ENCODE measurements at places on chromosomes 2 and 18.
A peak's percentile ranks its signal among the peaks of the same experiment; 100 is the strongest.

DNA sequence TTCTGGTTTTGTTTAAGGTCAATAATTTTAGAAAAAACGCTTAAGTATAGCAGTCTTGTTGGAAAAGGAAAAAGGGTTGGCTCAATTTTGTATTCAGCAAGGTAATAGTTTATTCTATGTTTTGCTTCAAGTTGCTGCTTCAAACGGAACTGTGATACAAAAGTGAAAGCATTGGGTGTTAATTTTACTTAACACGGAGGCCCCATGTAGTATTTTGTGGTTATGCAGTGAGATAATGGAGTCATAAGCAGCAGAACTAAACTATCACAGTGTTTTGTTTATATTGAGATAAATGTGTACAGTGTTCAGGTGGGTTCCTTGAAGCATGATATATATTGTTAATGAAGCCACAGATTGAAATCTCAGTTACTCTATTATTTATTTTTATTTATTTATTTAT lies 67.0 kb upstream of the LYPD6B start:
- no peak for DNase-seq

- no peak for DNase-seq
These were observed 9.9 kb upstream of the IL1A start for GRCh38 chr2:112794131-112794733.

DNA sequence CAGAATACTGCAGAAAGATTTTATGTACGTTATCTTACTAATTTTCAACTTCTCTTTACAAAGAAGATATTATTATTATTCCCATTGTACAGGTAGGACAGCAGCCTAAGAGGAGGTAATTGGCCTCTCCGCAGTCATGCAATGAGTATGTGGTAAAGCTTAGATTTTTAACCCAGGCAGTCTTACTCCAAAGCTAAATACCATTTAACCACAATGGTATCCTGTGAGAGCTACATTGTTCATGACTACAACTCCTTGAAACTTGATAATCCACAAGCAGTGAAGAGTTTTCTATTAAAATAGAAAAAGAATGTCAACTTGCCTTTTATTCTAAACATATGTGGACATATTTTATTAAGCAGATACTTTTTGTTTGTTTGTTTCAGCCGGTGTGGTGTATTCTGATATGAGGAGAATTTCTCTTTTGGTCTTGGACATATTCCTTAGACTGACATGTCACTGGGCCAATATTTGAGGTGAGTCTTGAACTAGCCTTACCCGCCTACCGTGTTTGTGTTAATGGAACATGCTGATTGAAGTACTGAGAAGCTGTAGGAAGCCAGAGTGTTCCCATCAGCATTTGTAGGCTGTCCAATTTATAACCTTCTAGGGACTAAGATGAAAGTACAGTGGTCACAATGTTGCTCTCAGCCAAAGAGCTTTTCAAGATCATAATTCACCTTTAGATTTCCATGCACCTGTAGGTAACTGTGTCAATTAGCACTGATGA lies 293.9 kb upstream of the DCC start:
- no peak for DNase-seq

- DNase-seq = no peak
These were observed 7.8 kb upstream of the POMC start for GRCh38 chr2:25176138-25176537.

DNA sequence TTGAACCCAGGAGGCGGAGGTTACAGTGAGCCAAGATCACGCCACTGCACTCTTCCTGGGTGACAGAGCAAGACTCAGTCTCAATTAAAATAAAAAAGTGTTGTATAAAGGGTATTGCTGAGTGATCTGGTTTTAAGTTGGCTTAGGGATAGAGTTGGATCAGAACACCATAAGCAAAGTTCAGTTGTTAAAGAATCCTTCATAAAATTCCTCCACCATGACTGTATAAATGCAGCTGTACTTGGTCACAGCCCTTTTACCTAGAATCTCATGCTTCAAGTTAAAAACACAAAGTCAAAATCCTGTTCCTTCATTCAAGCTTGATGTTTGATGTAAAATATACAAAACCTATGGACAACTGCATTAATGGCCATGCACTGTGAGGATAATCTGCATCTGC lies 33.4 kb upstream of the PNO1 start:
- DNase-seq = no peak

- DNase-seq = no peak
These were observed 10.1 kb upstream of the LRPPRC start for GRCh38 chr2:44005846-44006245.

- no peak for DNase-seq
These were observed 14.6 kb downstream of the STRADB start for GRCh38 chr2:201466050-201466675.

GRCh38 chr2:219174146-219174545 lies 2.6 kb downstream of the CNPPD1 start:
- no peak for DNase-seq

GRCh38 chr2:73035899-73036711 lies 35.4 kb downstream of the SFXN5 start:
- DNase-seq = peak; percentile 20

DNA sequence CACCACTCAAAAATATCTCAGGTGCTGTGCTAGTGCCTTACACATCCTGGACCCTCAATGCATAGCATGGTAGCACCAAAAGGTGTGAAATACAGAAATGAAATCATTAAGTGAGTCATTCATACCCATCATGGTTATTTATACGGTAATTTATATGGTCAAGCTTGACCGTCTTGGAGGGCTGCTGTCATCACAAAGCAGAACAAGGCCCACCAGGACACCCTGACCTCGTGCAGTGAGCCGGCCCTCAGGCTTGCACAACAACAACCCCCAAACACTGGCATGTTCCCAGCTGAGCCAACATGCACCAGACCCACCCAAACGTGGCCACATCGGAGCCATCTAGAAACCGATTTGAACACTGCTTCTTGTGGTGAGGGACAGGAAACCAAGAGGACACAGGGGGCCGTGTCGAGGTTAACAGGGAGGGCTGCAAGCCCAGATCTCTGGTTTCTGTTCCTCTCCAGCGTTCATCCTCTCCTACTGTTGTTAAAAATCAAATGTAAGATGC lies 378.5 kb upstream of the ID2 start:
- no peak for DNase-seq

DNA sequence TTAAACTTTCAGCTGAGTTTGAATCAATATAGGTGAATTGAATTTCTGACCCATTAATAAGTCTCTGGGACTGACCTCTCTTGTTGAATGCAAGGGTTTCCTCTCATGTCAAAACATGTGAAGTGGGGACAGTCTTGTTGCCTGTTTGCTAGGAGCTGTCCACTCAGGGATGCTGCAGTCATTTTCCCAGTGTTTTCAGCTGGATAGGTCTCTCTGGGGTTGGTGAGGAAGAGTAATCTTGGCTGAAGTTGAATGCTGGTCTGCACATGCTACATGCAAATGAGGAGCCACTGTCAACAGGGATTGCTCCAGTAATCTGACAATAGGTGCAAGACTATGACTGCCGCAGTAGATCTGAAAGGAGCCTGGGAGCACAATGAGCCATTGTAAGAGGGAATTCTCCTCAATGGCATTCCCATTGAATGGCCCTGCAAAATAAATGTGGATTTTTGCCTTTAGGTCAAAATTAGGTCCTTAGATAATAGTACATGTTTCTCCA lies 34.1 kb upstream of the IL1RL1 start:
- DNase-seq = no peak

- DNase-seq = no peak
These were observed 105.2 kb upstream of the ID2 start for GRCh38 chr2:8576525-8577167.

DNA sequence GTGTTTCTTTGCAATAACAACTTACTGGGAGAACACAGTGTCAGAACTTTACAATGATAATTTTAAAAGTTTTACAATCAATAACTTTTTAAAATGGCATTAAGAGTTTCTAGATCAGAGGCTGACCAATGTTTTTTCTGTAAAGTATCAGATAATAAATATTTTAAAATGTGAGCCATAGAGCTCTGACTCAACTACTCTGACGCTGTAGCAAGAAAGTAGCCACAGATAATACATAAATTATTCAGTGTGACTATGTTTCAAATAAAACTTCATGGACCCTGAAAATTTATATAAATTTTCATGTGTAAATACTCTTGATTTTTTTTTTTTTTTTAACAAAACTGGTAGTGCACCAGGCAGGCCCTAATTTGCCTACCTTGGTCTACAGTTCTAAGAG lies 77.4 kb downstream of the CUL3 start:
- DNase-seq = no peak

- peak; percentile 25 for DNase-seq
These were observed 28.0 kb downstream of the GCG start for GRCh38 chr2:162123806-162124758.

DNA sequence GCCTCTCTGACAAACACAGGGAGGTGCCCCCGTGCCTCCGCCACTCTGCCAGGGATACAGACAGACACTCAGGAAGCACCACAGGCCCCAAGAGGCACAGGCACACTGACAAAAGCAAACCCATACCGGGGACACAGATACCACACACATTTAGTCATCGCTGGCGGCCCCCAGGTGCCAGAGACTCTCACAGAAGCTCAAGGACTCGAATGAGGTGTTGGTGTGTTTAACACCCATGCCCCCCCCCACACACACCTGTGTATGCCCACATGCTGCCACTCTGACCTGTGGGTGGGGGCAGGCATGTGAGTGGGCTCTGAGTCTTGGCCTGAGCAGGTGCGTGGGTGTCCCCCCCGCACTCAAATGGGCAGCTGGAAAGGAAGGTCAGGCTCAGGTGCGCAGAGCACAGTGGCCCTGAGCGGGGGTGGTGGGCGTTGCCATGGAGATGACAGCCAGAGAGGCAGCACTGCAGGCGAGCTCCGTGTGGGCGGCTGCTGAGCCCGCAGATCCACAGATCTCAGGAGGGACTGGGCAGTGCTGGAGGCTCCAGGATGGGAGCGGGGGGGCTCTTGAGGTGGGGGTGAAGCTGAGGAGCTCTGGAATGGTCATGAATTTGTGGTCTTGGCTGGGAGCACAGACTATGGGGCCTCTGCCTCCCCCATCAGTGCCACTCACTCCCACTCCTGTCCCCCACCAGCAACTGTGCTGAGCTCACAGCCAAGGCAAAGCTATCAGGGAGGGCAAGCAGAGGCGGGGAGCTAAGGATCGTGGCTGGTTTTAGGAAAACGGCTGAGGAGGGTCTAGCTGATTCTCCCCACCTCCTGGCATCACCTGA lies 73.9 kb upstream of the TAF1B start:
- no peak for DNase-seq

DNA sequence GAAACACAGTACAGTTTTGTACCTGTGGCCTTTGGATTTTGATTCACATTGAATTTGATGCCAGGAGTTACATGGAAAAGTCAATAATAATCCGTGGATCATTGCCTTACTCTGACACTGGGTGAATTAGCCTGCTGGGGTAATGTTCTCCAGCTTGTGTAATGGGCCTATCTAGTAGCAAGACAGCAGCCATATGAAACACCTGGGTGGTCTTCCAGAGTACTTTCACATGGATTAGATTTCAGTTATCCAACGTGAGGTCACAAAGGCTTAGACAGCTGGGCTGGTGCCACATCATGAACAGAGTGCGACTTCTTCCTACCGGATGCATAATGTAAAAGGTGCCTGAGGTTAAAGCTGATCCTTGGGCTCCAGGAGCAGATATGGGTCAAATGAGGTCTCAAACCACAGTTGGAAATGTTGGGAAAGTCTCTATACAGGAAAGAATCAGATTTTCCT lies 486.8 kb downstream of the PARD3B start:
- DNase-seq = no peak

GRCh38 chr2:42087857-42088195 lies 40.0 kb downstream of the PKDCC start:
- DNase-seq = no peak

Measured in iPS DF 6.9 (cell line).